ENCODE measurements at places on chromosomes 11 and 22. TPM values are rescaled to one million over a fixed set of nuclear protein-coding genes. Genes with fewer than 3 reads are reported as not detected.

DNA sequence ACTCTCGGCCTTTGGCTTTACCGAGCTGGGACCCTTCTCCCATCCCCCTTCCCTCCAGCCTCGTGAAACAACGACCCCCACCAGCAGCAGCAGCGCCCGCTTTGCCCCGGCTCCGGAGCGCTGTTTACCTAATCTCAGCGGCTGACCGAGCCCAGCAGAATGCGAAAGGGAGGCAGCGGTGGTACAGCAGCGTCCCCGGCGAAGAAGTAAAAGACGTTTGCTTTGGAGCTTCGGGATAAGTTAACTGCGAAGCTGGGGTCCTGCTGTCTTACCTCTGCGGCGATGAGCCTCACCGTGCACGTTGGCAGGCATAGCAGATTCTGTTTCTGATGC lies 2.0 kb upstream of the LARGE1 start:
- DNase-seq = no peak
- H3K4me3 ChIP-seq = no peak overlapping the region
- no peaks in the 10 kb centered on the region for H3K36me3 ChIP-seq
- H3K27ac ChIP-seq = no peak overlapping the region

GRCh38 chr11:63572026-63572688 lies 9.0 kb upstream of the PLAAT2 start:
- H3K27ac ChIP-seq = no peak overlapping the region
- peaks cover 27% of the 10 kb centered on the region for H3K4me1 ChIP-seq
- no peak overlapping the region for H3K4me3 ChIP-seq
- no peaks in the 10 kb centered on the region for H3K36me3 ChIP-seq

- no peaks in the 10 kb centered on the region for H3K36me3 ChIP-seq
- no peak overlapping the region for H3K4me3 ChIP-seq
- no peaks in the 10 kb centered on the region for H3K27me3 ChIP-seq
- no peaks in the 10 kb centered on the region for H3K4me1 ChIP-seq
- no peak for DNase-seq
Measured at GRCh38 chr11:82398300-82398815, 335.3 kb downstream of the FAM181B start.

- no peaks in the 10 kb centered on the region for H3K27me3 ChIP-seq
- no peak overlapping the region for H3K4me3 ChIP-seq
- no peaks in the 10 kb centered on the region for H3K36me3 ChIP-seq
- no peak for DNase-seq
- H3K4me1 ChIP-seq = peaks cover 64% of the 10 kb centered on the region
- no peak overlapping the region for H3K27ac ChIP-seq
Measured at GRCh38 chr11:47918882-47919495, 61.4 kb upstream of the PTPRJ start.

DNA sequence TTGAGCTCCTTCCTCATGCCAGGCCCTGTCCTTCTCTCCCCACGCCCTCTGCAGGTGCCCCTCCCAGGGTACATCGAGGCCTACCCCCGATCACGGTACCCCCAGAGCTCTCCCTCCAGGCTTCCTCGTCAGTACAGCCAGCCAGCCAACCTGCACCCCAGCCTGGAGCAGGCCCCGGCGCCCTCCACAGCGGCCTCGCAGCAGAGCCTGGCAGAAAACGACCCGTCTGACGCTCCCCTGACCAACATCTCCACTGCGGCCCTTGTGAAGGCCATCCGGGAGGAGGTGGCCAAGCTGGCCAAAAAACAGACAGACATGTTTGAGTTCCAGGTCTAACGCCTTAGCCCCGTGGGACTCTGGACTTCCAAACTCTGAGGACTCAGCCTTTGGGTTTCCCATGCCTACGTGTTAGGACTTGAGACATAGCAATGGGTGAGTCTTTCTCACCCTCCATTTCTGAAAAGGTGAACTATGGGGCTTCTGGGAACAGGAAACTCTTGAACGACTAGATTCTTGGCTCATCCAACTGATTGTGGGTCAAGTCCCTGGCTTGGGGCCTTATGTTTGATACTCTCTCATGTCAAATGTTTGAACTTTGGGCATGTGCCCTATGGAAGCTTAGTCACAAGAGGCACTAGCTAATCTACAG lies 32.7 kb downstream of the C11orf91 start:
- H3K4me3 ChIP-seq = no peak overlapping the region
- no peaks in the 10 kb centered on the region for H3K36me3 ChIP-seq
- no peaks in the 10 kb centered on the region for H3K4me1 ChIP-seq
- no peak overlapping the region for H3K27ac ChIP-seq
- DNase-seq = no peak

GRCh38 chr11:116334596-116334995 lies 438.2 kb downstream of the BUD13 start:
- H3K4me3 ChIP-seq = no peak overlapping the region
- no peak overlapping the region for H3K27ac ChIP-seq
- H3K27me3 ChIP-seq = no peaks in the 10 kb centered on the region
- no peaks in the 10 kb centered on the region for H3K36me3 ChIP-seq
- DNase-seq = no peak

- H3K27ac ChIP-seq = no peak overlapping the region
- no peaks in the 10 kb centered on the region for H3K27me3 ChIP-seq
- no peaks in the 10 kb centered on the region for H3K36me3 ChIP-seq
- no peaks in the 10 kb centered on the region for H3K4me1 ChIP-seq
Measured at GRCh38 chr11:35953081-35953760, 9.4 kb downstream of the LDLRAD3 start.

DNA sequence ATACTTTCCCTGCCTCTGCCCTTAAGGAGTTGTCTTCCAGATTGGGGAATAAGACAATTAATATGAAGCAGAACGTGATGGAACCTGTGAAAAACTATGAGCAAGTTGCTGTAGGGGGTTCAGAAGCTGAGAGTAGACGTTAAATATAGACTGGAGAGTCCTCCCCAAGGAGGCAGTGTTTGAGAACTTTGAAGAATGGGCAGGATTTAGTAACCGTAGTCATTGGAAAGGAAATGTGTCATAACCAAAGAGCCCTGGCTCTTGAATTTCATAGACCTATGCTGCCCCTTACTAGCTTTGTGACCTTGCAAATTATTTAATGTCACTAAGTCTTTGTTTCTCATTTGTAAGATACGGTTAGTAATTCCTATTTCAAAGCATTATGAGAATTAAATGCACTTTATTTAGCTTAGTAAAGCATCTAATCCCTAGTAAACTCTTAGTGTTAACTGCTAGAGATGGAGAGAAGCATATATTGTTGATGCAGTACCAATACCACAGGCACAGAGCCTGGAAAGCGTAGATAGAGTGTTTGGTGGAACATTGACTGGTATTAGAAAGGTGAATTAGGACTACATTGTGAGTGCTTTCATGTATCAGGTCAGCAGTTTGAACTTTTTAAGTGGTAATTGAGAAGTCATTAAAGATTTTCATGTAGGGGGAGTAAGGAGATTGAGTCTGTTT lies 54.1 kb downstream of the MCAM start:
- H3K36me3 ChIP-seq = no peaks in the 10 kb centered on the region
- H3K4me1 ChIP-seq = peaks cover 94% of the 10 kb centered on the region
- DNase-seq = no peak
- H3K27me3 ChIP-seq = no peaks in the 10 kb centered on the region

DNA sequence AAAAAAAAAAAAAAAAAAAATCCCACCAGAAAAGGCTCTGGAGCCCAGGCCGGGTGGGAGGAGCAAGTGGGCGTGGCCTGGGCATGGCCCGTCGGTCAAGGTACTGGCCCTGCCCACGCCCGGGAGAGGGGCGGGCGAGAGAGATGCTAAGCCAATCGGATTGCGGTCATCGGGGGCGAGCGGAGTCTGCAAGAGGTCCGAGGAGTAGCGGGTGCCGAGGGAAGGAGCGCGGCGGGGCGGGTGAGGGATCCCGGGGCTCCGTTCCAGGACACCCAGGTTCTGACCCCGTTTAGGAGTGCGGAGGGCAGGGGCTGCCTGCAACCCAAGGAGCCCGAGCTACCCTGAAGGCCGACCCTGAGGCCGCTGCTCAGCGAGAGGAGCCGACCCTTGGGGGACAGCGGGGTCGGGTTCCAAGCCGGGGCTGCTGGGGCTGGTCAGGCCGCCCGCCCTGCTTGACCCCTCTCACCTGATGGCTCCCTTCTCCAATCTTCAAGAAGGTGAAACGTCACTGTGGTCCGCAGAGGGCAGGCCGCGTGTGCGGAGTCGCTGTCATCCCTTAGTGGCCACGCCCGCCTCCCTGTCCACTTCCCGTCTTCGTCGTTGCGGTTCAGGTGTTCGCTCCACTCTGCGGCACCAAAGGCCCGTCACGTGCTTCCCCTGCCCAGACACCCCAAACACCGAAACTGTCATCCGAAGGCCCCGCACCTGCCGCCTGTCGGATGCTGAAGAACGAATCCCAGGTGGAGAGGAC lies 11.1 kb upstream of the TAB1 start:
- no peaks in the 10 kb centered on the region for H3K27me3 ChIP-seq
- peak overlapping the region; percentile 17 for H3K4me3 ChIP-seq
- peak overlapping the region; percentile 67 for H3K27ac ChIP-seq

DNA sequence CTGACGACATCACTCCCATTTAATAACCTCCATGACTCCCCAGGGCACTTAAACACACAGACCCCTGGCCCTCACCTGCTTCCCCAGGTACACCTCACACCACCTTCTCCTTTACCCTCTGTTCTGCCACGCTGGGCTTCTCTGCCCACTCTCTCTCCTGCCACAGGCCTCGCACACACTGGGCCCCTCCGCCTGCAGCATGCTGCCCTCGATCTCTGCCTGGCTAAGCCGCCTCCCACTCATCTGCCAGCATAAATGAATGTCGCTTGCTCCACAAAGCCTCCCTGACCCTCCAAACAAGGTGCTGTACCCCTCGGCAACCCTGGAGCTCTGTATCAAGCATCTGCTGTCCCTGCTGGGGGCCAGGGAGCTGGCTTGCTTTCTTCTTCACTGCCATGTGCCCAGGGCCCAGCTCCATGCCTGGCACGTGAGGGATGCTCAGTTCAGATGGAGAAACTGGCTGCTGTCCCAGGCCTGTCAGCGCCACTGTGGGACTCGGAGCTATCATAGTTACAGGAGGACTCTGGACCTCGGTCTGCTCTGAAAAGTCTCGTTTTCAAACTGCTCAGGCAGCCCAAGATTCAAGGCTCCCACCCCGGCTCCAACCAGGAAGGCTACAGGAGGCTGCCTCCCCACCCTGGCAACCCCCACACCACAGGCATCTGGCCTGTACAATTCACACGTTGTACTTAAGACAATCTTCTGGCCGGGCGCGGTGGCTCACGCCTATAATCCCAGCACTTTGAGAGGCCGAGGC lies 11.9 kb downstream of the TTLL1 start:
- no peaks in the 10 kb centered on the region for H3K4me1 ChIP-seq
- no peak overlapping the region for H3K4me3 ChIP-seq
- H3K27ac ChIP-seq = no peak overlapping the region
- no peaks in the 10 kb centered on the region for H3K36me3 ChIP-seq
- H3K27me3 ChIP-seq = no peaks in the 10 kb centered on the region

DNA sequence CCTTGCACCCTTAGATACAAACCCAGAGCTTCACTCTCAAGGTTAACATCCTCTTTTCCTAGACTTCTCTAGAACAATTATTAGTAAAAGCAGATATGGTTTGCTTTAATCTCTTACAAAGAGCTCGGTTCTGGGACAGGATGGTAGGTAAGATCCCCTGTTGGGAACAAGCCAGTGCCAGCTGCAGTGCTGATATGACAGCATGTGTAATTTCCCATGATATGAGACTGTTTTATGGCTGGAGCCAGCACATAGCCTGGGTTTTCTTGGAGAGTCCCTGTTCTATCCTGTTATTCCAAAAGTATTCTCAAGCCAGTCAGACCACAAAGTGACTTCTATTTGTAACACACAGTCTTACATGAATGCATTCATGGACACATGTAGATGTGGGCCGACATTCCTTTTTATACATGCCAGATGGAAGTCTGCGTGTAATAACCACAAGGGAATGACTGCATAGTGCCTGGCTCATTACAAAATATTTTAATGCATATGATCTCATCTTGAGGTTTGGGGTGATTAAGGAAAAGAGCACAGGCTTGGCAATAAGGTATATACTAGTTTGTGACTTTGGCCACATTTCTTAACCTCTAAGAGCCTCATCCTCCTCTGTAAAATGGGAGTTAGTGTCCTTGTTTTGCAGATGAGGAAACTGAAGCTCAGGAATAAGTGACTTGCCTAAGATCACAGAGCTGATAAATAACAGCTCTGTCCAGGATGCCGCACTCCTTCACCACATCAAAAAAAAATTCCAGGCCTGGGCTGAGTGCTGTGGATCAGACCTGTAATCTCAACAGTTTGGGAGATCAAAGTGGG lies 21.8 kb downstream of the CLMP start:
- H3K27me3 ChIP-seq = no peaks in the 10 kb centered on the region
- H3K27ac ChIP-seq = no peak overlapping the region
- DNase-seq = no peak
- H3K36me3 ChIP-seq = no peaks in the 10 kb centered on the region

DNA sequence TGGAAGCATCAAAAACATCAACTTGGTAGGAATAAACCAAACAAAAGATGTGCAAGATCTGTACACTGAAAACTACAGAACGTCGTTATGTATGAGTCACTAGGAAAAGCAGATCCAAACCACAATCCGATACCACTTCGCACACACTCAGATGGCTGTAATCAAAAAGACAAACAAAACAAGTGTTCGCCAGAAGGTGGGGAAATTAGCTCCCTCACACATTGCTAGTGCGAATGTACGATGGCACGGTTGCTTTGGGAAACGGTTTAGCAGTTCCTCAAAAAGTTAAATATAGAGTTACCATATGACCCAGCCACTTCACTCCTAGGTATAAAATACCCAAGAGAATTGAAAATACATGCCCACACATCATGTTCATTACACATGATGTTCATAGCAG lies 14.8 kb upstream of the CARD10 start:
- H3K4me1 ChIP-seq = peaks cover 18% of the 10 kb centered on the region
- no peaks in the 10 kb centered on the region for H3K27me3 ChIP-seq
- H3K27ac ChIP-seq = no peak overlapping the region
- H3K4me3 ChIP-seq = no peak overlapping the region
- H3K36me3 ChIP-seq = no peaks in the 10 kb centered on the region

DNA sequence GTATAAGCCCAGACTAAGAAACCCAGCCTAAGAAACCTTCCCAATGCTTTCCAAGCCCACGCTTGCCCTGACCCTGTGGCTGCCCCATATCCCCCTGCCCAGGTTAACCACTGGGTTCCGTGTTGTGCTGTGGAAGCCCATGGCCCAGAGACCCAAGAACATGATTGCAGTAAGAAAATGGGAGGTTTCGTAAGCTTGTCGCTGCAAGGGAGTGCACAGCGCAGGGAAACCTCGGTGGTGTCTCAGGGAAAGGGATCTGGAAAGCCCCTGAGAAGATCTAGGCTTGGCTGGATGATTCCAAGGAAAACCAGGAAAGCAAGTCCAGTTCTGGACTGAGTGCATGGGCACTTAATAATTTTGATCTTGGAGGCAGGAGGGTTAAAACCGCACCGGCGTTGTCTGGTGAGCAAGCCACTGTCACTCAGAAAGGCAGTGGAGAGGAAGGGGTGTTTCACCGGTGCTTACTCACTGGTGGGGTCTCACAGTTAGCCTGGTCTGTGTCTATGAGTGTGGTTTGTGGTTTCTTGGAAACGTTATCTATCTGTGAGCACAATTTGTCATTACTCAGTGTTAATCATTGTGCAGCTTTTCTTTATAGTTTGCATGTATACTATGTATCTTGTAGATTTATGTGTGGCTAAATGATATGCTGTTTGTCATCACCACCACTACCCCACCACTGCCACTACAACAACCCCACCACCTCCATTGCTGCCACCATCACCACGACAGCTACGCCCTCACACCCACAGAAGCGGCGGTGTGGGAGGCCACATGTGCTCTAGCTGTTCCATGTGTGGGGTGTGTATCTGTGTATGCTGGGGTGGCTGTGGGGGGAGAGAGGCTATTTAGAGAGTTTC lies 53.3 kb upstream of the PRDM11 start:
- no peak overlapping the region for H3K27ac ChIP-seq
- peaks cover 12% of the 10 kb centered on the region for H3K4me1 ChIP-seq
- no peak overlapping the region for H3K4me3 ChIP-seq
- no peak for DNase-seq
- H3K27me3 ChIP-seq = no peaks in the 10 kb centered on the region

Gene IL18BP
- 21.4 TPM for total RNA-seq

Gene DDB1
- total RNA-seq = 169 TPM

Gene WNT11
- total RNA-seq = not detected

Gene TRIM3
- 22.9 TPM for total RNA-seq

Gene DDI1
- total RNA-seq = not detected

All from CD4-positive, alpha-beta memory T cell (primary cell).